Endothelial cell of umbilical vein (primary cell): ENCODE measurements at places on chromosomes 12 and 14. TPM values are rescaled to one million over a fixed set of nuclear protein-coding genes. Genes with fewer than 3 reads are reported as not detected.

The ACSM4 gene
- not detected in 2 replicates for total RNA-seq

GRCh38 chr12:52156311-52156710, 35.5 kb downstream of the KRT80 start:
- DNase-seq, result no peak

GRCh38 chr12:28558250-28558649, 368.0 kb downstream of the CCDC91 start:
- DNase-seq, result no peak

DNA sequence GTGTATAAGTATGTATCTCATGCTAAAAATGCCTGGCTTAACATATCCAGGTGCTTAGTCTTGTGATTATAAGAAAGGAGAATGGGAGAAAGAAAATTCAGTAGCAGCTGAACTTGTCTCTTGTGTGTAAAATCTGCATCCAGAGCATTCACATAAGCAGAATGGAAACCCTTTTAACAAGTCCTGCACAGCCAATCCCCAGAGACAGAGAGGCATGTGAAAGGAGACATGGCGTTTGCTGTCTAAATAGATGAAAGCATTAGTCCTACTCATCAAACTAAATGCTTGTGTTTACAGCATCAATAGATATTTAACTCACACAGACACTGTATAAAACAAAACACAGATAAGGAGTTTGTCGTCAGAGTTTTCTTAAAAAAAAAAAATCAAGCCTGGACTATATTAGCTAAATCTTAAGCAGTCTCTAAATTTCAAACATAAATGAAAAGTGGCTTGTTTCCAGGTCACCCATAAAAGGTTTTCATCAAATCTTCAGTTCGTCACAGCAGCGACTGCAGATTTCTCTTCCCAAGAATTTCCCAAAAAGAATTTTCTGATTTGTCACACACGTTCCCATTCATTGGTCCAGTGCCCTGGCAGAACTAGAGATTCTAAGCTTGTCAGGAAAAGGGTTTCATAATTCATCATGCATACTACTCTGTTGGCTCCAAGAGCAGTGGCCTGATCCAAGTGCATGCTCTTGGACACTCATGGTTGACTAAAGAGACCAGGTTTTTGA, 249.2 kb downstream of the BTG1 start:
- no peak for DNase-seq

DNA sequence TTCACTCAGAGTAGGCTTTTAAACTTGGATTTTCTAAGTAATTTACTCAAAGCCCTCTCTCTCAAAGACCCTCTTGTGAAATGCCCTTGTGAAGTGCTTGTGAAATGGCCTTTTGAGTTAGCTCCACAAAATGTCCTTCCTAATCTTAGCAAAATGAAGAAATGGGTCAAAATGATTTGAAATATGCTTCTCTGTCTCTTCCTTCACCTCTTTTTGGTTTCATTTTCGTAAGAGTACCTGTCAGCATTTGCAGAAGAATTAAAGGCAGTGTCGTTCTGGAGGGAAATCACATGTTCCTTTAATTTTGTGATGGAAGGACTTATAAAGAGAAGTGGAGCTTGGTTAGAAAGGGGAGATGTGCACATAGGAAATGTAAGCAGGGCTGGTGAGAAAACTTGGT, 93.7 kb downstream of the HMGA2 start:
- DNase-seq, result no peak

- no peak for DNase-seq
Measured at GRCh38 chr14:28661171-28661772, 105.3 kb upstream of the FOXG1 start.

DNA sequence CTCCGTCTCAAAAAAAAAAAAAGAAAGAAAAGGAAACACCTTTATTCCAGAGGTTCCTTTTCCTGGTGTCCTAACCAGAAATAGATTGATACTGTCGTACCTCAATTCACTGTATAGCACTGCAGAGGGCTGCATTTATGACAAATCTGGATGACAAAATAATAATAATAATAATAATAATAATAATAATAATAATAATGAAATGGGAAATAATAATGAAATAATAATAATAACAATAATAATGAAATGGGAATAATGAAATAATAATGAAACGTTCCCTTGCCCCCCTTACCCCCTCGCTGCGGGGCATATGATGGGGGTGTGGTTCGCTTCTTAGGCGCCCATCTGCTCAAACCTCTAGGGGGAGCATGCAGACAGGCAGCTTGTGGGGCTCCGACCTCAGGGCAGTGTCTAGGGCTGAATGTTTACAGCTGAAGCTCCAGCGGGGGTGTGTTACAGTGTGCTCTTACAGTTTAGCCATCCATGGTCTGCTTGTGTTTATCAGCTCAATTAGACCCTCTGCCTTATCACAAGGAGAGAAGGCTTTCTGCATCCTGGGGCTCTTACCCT, 1088.3 kb upstream of the SEL1L start:
- no peak for DNase-seq

DNA sequence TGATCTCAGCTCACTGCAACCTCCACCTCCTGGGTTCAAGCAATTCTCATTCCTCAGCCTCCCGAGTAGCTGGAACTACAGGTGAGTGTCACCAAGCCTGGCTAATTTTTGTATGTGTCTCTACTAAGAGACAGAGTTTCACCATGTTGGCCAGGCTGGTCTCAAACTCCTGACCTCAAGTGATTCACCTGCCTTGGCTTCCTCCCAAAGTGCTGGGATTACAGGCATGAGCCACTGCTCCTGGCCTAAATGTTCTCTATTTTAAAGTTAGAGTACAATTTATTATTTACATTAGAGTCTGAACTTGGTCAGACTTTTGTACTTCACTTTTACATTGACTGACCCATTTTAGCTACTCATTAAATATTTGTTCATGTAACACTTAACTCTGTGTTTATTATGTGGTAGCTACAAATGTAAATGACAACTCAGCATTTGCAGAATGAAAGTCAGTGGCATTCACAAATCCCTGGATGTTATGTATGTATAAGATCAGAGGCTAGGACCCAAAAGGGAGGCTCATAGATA, 409.6 kb downstream of the APAF1 start:
- no peak for DNase-seq

GRCh38 chr14:49121246-49121645, 464.9 kb downstream of the RPS29 start:
- DNase-seq, result no peak
